ENCODE measurements at places on chromosomes 16 and 17.

DNA sequence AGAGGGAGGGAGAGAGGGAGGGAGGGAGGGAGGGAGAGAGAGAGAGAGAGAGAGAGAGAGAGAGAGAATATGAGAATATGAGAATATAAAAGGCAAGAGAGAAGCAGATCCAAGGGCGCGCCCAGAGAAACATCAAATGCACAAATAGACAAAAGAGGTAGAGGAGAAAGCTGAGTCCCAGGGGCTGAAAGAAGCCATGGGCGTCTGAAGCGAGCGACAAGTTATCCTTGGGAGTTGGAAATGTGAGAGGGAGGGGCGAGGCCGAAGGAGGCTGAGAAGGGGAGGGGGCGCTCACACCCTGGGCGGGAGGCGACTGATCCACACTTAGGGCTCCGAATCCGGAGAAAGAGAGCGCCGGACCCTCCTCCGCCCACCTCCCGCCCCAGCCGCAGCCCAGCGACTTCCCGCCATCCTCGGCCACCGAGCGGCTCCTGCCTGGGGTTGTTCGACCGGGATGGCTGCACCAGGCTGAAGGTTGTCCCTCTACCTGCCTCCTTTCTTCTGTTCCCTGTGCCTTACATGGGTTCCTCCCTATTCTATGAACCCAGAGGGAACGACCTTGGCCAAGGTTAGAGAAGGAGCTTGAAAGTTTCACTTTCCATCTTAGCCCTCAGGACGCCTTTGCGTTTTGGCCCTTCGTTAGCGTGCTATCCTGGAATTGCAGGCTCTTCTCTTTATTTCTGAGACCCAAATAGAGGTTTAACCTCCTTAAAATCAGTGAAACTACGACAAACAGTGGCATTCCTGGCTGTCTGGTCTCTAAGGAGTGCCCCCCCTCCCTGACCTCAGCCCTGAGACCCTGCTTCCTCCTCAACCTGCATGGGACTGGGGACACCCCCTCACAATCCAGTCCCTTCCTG, 21.2 kb upstream of the HOXB9 start:
- DNase-seq: no peak

GRCh38 chr16:50099957-50100648, 34.3 kb downstream of the HEATR3 start:
- no peak for DNase-seq

DNA sequence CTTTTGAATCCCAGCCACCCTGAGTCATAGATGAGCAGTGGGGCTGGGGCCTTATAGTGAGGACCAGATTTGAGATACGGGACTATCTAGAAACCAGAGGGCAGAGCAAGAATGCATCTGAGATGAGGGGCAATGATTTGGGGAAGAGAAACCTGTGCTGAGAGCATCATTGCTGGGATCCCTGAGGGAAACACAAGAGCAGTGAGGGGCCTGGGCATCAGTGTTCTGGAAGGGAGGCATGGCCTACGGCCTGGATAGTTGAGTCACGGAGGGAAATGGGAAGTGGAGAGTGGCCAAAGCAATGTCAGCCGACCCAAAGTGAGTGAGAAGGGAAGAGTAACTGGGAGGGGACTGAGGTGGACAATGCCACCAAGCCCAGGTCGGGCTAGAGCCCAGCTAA, 5.2 kb downstream of the CAMTA2 start:
- DNase-seq: no peak

- DNase-seq: no peak
Observed at GRCh38 chr17:65229621-65229995, 92.4 kb downstream of the RGS9 start.

GRCh38 chr17:73586275-73586832, 57.9 kb downstream of the SDK2 start:
- DNase-seq: no peak

GRCh38 chr16:3467921-3468320, 24.4 kb downstream of the NAA60 start:
- DNase-seq: no peak

GRCh38 chr16:57308041-57308440, 23.6 kb upstream of the PLLP start:
- DNase-seq: no peak

- DNase-seq: no peak
Observed at GRCh38 chr17:7435676-7436555, 681 bp downstream of the TMEM102 start.

All from right forelimb (tissue), 1 donor.